ENCODE measurements at places on chromosomes 7 and 10.

DNA sequence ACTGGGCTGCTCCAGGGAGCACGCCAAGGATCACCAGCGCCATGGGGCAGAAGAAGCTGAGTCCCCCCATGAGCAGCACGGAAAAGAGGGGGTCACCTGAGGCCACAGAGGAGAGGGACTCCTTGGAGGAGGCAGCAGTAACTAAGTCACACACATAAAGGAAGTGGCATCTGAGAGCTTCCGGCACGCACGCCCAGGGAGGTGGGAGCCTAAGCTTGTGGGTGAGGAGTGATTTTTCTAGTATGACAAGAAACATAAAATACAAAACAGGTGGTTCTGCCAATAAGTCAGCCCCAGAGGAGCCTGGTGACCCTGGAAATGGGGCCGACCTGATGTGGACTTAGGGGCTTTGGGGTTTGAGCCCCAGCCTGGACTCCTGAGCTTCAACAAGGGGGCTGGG is 60.8 kb downstream of the CARD11 start:
- DNase-seq, result no peak

DNA sequence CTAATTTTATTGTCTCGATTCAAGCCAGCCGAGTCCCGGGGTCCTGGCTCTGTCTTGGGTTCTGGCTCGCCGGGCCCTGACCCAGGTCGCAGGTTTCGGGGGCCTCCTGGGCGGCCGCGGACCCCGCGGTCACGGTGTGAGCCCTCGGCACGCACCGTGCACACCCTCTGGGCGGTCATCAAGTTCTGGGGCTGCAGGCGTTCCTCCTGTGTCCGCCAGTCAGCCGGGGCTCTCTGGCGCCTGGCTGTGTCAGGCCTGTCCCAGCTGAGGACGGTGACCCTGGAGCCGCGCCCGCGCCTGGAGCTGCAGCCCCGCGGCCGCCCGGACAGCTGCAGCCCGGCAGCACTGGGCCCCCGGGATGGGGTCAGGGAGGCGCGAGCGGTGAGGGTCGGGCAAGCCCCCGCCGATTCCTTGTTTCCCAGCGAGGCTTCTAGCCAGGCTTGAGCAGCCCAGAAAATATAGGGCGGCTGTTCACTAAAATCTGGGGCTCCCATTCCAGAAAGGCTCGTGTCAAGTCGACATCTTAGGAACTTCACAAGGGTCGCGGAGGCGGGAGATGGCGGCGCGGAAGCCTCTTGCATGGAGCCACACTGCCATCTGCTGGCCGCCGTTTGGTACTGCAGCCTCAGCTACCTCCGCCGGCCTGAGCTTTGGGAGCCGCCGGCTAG is 4.2 kb upstream of the HOXA7 start:
- peak; percentile 94 for DNase-seq

DNA sequence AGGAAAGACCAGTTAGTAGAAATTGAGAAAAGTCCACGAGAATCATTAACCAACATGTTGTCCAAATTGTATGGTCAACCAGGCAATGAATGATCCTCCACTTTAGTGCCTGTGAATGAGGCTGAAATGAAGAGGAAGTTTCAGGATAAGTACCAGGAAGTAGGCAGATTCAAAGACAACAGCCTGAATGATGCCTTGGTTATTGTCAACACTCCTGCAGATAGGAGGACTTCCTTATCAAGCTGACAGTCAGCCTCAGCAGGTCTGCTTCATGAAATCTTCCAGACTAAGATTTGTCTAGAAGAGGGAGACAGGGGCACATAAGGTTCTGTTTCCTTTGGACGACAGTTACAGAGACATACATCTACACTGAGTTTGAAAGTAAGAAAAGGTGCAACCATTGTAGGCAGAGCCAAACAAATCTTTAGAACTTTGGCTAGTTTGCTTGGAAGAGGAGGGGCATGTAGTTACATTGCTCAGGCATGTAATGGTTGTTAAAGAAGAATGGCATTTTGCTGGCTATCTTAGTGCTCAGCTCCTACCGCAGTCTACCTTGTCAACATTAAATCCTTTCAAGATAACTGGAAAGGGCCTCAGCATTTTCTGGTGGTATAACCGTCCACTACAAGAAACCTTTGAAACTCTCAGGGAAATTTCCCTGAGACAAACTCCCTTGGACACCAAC is 81.4 kb downstream of the ABI1 start:
- DNase-seq, result no peak

DNA sequence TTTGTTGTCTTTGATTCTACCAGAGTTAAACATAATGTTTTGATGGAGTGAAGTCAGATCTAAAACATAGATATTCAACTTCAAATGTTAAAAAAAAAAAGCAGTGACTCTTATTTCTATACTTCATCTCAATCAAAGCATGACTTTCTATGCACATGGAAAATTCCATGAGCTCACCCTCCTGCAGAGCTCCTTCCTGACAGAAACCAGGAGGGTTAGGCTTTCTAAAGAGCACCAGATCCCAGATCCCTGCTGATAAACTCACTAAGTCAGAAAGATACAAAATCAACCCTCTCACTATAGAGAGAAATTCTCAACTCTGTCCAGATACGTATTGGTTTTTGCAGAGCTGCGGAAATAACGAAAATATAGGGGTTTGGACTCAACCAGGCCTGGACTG is 122.6 kb downstream of the FAM107B start:
- DNase-seq, result no peak

DNA sequence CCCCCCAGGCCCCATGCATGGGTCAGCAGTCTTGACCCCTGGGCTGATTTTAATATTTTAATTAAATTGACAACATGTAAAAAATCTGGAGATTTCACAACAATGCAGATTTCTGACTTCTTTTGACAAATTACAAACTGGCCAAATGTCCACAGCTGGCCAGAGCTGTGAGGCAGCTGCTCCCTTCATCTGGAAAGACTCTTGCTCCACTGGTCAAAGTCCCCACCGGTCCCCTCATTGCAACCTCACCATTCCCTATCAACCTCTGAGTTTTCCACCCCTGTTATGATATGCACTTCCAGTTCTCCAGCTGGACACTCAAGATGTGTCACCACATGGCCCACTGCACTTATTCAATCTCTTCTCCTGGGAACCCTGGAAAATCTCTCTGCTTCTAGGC is 266.2 kb downstream of the KCNMA1 start:
- DNase-seq, result no peak

DNA sequence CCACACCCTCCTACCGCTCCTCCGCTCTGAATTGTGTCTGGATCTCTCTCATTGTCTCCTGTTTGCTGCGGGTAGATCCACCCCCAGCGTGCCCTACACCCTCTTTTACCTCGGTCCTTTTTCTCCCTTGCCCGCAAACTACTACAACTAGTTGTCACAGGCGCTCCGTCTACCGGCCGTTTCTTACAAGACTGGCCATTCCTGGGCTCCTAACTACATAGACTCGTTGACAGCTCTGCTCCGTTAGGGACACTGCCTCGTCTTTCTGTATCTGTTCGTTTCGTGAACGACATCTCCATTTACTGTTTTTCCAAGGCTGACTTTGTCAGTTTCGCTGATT is 786 bp downstream of the TAF3 start:
- peak; percentile 45 for DNase-seq

GRCh38 chr7:134420424-134421125 is 38.3 kb downstream of the AKR1B1 start:
- peak; percentile 53 for DNase-seq

Measured in renal pelvis (tissue), 12 donors.